ENCODE measurements at places on chromosomes 4 and X.

DNA sequence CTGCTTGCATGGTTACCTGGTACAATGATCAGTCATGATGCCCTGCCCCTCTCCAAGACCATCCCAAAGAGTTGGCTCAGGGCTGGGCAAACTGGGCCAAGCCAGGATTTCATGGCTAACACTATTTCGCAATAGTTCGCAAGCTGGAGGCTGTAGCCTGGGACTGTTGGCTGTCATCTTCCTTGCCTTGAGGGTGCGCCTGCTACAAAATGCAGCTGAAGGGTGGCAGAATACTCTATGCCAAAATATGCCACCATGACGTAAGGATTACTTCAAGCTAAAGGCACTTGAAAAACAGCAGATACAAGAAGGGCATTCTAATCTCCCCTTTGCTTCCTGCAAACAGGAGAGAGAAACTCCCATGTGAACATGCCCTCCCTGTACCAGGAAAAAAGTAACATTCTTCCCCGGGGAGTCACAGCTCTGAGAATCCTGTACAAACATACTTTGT is 21.0 kb downstream of the SAT1 start:
- DNase-seq, result peak; percentile 47

- no peak for DNase-seq
Observed at GRCh38 chrX:3346501-3347259, at the start of gene MXRA5. Gene MXRA5, minus strand, starts transcription at chrX:3346652. Its CDS starts 2,819 bp downstream, at chrX:3343833.

GRCh38 chr4:83613994-83614393 is 78.1 kb downstream of the GPAT3 start:
- DNase-seq, result no peak

GRCh38 chr4:110201502-110201901 is 3.1 kb upstream of the ELOVL6 start:
- DNase-seq, result no peak

DNA sequence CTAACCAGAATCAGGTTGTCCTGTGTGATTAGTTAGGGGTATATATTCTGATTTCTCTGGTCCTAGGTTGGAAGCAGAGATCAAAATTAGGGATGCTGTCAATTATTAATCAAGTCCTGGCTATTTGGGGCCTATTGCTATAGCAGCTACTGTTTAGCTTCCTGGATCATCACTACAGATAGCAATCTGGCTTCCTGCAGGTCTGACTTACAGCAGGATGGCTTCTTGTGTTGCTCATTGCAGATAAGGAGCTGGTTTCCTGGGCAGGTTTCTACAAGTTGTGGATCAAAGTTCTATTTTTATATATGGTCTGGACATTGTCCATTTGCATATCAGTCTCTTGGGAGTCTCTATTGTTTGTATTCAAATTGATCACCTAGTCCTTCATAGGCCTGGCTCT is 57.7 kb upstream of the C4orf54 start:
- DNase-seq, result no peak

DNA sequence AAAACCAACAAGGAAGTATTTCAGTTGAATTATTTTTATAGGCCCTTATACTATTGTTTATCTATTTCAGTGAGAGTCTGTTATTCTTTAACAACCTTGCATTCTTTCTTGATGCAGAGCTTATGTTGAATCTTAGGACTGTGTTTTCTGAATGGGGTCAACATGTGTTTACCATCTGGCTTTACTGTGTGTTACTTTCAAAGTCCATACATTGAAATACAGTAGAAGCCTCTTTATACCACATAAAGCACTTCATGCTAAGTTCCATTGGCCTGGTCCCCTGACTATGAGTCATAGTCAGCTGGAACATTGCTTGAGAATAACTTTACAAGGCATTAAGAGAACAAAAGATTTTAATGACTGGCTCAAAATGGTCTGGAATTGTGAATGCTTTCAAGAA is 152.6 kb downstream of the GASK1B start:
- DNase-seq, result no peak

DNA sequence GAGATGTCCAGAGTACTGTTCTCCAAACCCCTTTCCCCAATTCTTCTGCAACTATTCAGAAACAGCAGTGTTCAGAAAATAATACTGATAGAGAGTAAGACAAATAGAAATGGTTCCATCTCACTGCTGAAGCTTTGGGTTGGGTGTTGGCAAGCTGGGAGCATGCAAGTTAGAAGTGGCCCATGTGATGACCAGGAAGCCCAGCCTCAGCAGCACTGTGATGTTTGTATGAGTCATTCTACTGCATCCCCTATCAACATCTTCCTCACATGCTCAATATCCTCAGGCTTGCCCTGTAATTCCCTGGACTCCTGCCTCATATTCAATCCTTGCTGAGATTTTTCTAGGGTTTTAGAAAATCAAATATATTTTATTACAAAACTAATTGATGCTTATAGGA is 96.5 kb downstream of the CHRDL1 start:
- no peak for DNase-seq

GRCh38 chr4:40719008-40719623 is 30.6 kb upstream of the NSUN7 start:
- peak; percentile 54 for DNase-seq

DNA sequence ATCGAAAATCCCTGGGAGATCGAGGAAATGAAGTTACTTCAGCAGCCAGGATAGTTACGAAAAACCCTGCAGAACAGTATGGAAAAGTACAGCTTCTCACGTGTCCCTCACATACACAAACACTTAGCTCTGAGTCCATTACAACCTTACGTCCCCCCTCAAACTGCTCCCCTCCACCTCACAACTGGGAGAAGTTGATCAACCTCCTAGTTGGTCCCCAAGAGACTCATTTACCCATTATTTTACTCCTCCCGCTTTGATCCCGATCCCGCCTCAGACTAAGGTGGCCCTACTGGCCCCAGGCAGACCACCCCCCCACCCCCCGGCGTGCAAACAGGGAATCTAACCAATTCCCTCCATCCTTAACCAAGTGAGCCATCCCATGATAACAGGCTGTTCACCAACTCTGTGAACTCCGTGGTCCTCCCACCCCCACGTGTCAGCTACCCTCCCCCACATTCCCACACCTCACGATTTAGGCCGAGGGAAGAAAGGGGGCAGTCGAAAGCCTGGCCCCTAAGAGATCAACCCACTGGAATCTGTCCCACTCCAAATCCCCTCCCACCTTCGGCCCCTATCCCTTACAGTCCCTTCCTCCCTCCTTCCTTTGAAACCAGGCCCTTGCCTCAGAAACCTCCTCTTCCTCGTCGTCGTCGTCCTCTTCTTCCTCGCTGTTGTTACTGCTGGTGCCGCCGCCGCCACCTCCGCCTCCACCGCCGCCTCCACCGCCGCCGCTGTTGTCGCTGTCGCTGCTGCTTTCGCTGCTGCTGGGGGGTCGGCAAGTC is 755 bp downstream of the ANKRD17 start:
- peak; percentile 44 for DNase-seq

GRCh38 chrX:13167481-13168231 is 123.2 kb upstream of the FAM9C start:
- no peak for DNase-seq

- DNase-seq, result no peak
Observed at GRCh38 chr4:181860668-181861067, 382.5 kb upstream of the TENM3 start.

DNA sequence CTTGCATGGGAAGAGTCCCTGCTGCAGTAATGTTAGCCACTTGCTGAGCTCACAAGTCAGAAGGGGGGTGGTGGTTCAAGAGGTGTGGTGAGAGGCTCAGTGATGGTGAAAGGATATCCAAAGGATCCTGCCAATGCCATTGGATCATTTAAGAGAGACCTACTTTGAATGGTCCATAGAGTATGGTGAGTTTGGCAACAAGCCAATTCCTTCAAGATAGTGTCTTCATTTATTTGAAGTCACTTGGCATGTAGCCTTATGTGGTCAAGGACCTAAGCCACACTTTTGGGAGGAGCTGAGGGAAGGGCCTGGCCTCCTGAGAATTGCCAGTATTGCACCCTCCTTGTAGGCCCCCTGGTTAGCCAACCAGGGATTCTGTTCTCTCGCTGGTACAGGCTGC is 87.9 kb downstream of the TSPAN7 start:
- DNase-seq, result no peak

DNA sequence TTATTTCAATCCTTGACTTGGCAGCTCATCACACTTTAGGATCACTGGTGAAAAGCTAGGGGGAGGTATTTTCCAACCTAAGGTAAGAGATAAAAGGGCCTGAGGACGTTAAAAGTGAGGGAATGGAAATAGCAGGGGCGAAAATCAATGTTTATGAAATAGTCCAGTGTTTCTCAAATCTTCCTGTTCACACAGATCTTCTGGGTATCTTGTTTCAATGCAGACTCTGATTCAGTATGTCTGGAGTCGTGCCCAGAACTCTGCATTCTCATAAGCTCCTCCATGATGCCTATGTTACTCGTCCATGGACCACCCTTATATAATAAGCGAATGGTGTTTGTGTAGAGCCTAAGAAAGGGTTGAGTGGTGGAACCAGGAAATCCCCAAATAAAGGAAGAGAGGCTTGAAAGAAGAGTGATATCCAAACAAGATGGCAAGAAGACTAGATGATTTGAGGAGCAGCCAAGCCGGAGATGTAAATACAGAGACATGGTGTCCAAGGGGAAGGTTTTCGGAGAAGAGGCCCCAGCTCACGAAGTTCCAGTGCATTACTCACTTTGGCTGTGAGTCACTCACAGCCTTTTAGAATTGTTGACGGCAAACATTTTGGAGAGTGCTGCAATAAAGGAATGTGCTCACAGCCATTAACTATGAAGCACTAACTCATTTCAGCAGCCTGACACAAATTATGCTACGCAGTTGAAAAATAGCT is 215.6 kb upstream of the PPARGC1A start:
- no peak for DNase-seq

DNA sequence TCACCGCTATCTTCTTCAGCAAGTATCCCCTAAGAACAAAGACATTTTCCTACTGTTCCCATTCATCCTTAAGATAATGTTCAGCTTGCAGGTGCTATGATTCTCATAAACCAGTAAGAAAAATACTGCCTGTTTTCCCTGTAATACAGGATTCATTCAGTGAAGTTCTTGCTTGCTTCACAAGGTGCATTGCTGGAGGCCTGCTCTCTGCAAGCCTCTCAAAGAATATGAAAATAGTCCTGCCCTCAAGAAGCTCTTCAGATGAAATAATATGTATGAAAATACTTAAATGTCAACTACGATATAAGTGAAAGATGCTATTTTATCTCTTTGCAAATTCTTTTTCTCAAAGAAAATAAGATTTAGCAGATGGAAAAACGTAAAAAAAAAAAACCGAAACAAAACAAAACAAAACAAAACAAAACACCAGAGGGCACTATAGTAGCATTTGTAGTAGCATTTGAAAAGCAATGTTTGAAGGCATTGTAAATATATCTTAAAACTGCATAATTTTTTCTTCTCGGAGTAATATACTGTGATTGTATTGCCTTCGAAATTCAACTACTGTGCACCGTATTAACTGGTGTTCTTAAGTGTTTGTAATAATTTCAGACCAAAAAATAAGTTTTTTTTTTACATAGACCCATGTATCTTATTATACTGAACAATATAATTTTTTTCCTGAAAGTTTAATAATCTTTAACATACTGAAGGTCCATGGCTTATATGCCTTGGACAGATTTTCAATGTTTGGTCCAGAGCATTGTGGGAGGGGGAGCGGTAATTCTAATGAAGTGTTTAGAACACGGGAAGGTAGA is 26.0 kb downstream of the ADH4 start:
- no peak for DNase-seq

DNA sequence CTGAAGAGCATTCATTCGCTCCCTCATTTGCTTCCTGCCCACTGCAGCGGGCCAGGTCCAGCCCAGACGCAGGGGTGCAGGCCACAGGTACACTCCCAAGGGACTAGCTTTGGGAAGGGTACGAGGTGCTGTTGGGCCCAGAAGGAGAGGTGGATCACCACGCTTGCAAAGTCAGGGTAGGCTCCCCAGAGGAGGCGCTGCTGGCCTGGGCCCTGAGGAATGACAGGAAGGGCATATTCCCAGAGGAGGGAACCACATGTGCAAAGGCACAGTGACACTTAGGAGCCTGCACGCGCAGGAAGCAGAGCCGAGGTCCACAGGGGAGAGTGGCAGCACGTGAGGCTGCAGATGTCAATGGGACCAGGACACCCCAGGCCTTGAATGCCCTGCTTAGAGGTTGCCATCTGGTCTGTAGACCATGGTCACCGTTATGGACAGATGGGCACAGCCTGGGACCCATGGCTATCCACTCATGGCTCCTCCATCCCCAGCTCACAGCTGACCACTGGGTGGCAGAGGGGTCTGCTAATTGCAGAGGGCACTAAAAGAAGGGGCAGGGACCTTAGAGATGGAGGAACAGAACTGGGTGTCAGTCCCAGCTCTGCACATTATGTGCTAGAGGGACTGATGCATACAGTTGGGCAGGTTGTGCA is 7.9 kb downstream of the HTRA3 start:
- no peak for DNase-seq

GRCh38 chr4:177265729-177266128 is 43.9 kb upstream of the NEIL3 start:
- no peak for DNase-seq

- no peak for DNase-seq
Observed at GRCh38 chr4:112069110-112069509, 76.1 kb upstream of the FAM241A start.

GRCh38 chrX:40465735-40466551 is 114.8 kb upstream of the ATP6AP2 start:
- DNase-seq, result no peak

- no peak for DNase-seq
Observed at GRCh38 chr4:22490718-22491315, 25.0 kb downstream of the ADGRA3 start.

DNA sequence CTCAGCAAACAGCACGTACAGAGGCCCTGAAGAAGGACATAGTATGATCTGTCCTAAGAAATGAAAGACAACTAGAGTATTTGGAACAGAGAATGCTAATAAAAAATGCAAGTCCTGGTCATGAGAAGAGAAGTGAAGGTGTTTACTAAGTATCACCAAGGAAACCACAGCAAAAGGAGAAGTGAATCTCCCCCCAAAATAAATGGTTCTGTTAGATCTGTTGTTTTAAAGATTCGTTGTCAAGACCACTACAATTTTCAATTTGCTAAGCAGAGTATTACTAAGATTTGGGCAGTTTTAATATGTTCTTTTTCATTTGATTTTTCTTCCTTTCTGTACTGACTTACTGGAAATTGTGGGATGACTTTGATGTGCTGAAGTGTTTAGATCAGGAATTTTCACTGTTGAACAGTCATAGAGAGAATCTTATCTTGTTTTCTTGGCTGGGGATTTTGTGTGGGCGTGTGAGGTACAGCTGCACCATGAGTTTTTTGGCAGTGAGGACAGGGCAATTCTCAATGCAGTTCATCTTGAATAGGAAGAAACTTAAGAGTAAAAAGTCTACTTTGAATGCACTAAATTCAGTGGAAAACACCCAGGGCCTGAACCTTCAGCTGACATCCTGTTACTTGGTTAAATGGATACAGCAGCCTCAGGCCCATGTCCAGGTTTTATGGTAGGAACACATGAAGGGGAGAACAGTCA is 132.2 kb downstream of the STIM2 start:
- DNase-seq, result no peak

DNA sequence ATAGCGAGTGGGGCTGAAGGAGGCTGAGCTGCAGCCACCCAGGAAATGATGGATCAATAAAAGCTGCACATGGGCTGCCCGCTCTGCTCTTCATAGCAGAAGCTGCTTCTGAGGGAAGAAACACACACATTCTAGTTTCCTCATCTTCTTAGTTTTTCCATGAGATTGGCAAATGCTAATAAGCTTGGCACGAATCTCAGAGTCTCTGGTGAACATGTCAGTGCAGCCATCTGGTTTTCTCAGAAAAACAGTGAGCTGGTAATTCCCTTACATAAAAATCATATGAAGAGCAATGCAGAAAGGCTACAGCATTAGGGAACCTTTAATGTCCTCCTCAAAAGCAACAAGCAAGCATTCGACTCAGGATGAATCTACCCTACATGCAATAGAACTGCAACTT is 69.9 kb downstream of the GATB start:
- no peak for DNase-seq

Data from Caco-2 (cell line).